ENCODE measurements at places on chromosomes 7 and 10.

GRCh38 chr10:126242397-126243260, 145.6 kb downstream of the ADAM12 start:
- no peak for DNase-seq

GRCh38 chr10:121449482-121449924, 148.7 kb downstream of the FGFR2 start:
- DNase-seq: no peak

DNA sequence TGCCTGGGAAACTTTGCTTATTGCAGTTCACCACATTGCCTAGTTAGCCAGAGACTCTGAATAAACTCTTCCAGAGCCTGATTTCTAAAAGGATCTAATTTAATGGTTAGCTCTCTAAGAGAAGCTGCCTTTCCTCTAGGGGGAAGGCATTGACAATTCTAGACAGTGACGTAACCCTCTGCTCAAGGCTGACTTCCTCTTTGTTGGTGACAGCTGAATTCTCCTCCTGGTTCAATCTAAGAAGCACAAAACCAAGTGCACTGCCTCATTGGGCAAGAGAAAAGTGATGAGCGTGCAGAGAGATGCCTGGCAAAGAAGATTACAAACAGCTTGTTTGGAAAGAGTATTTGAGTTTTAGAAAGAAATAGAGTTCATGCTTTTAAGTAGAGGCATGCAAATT, 102.7 kb downstream of the MACC1 start:
- DNase-seq: peak; percentile 74

DNA sequence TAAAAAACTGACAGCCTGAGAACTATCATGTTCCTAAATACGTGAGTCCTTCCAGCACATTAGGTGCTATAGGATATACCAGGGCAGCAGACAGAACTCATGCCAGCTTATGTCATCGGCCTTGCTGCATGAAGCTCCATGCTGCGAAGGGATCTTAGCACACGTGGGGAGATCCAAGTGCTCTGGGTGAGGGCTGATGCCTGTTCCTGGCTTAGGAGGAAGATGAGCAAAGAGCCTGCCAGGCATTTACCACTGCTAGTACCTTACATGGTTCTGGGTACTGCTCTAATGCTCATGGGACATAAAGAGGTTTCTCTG, 43.2 kb downstream of the SVIL start:
- no peak for DNase-seq

- peak; percentile 53 for DNase-seq
These were observed 45.2 kb upstream of the BHLHA15 start for GRCh38 chr7:98165827-98166667.

GRCh38 chr7:98539865-98540264, 77.2 kb upstream of the NPTX2 start:
- no peak for DNase-seq

DNA sequence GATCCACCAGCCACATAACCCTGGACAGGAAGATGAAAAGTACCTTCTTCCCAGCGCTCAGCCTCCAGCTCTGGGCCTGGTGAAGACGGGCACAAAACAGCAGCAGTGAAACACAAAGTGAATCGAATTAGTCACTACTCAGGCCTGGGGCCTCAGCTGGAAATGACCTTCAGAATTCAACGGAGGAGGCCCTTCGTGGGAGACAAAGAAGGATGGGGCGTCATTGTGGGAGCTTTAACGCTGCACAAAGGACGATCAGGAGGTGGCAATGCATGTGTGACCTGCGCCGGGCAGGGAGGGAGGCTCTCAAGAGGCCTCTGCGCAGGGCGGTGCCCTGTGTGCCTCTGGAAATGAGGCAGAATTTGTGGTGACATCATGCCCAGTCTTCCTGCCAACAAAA, 161.9 kb downstream of the DNAJB6 start:
- no peak for DNase-seq

All from OCI-LY7 (cell line).